ENCODE measurements at places on chromosomes 2 and 18. TPM values are rescaled to one million over a fixed set of nuclear protein-coding genes. Genes with fewer than 3 reads are reported as not detected.

GRCh38 chr2:7373156-7373555 lies 455.9 kb downstream of the RNF144A start:
- no peak for DNase-seq

GRCh38 chr2:241291977-241292376 lies 23.5 kb downstream of the HDLBP start:
- DNase-seq, result no peak

- no peak for DNase-seq
These were observed 260.6 kb upstream of the NT5C1B start for GRCh38 chr2:18849841-18850578.

FMNL2 gene
- total RNA-seq, result 29.0 TPM

PLEK gene
- under 0.01 TPM for total RNA-seq

- no peak for DNase-seq
These were observed 70.2 kb upstream of the ITM2C start for GRCh38 chr2:230794497-230794896.

- DNase-seq, result no peak
These were observed 199.7 kb downstream of the ANKRD30B start for GRCh38 chr18:14947482-14948162.

OR6B2 gene
- not detected for total RNA-seq

RMDN2 gene
- 1.3 TPM for total RNA-seq

GRCh38 chr2:223601932-223602666 lies at the start of gene SCG2:
SCG2 (minus strand) TSS chr2:223602361; CDS start chr2:223599282, 3,079 bp downstream.
- peak; percentile 66 for DNase-seq

PROKR1 gene
- total RNA-seq, result under 0.01 TPM

- no peak for DNase-seq
These were observed 1.2 kb downstream of the PJVK start for GRCh38 chr2:178452334-178452733.

DNA sequence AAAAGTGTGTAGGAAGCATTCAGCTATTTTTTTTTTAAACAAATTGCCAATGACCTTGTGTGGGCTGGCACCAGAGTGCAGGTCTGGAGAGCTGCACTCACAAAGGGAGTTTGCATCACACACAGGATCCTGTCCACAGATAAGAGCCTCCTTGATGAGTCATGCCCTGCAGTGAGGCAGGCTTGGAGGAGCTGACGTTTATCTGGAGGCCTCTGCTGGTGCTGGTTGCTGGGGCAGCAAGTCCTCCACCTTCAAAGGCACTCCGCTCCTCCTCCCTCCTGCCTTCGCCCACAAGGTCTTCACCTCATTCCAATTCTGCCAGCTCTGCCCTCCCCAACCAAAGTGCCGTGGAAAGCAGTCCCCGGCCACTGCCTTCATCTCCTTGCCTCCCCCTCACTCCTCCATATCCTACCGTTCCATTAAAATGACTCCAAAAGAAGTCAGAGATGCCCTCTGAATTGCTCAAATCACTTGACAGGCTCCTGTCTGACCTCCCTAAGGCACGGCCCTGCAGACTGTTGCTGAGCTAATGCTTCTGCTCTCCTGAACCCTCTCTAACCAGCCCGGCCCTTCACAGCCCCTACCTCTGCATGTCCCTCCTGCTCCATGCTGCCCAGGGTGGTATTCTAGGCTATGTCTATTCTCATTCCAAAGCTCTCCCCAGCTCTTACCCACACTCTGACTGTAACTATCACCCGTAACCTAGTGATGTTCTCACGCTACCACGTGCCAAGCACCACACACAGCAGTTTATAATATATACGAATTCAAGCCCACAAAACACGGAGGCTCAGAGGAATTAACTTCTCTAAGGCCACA lies 30.9 kb downstream of the LONRF2 start:
- peak; percentile 48 for DNase-seq

All from dermis microvascular lymphatic vessel endothelial cell (primary cell).